ENCODE measurements at places on chromosomes 7 and 10. TPM values are rescaled to one million over a fixed set of nuclear protein-coding genes. Genes with fewer than 3 reads are reported as not detected.

GRCh38 chr7:116236020-116236630 is 25.8 kb downstream of the TES start:
- DNase-seq, result no peak

GRCh38 chr10:74223755-74224529 is 72.9 kb downstream of the ADK start:
- no peak for DNase-seq

- no peak for DNase-seq
Observed at GRCh38 chr7:92303761-92304160, 58.0 kb downstream of the ANKIB1 start.

The PCLO gene
- 2.8 TPM for total RNA-seq

The NEUROG3 gene
- not detected for total RNA-seq
